ENCODE measurements at places on chromosomes 13 and 19.
A peak's percentile ranks its signal among the peaks of the same experiment; 100 is the strongest.

DNA sequence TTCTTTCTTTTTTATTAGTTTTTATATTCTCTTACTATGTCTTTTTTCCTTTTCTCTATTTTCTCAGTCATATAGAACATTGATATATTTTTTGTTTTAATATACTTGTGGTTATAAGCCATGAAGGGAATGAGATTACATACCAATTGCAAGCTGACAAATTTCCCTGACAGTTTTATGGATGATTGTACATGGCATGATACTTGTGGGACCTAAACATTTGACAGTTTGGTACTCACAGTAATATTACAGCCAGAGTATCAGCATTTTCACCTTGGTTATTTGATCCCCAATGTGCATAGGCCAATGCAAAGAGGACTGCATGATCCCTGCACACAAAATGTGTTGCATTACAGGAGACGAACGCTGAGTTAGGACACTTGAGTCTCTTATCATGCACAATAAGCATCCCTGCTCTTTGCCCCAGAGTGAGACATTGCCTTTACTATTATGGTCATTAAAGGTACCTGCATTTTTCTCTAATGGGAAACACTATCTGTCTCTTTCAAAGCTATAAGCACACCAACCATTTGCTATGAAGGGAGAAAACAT, 713.4 kb upstream of the PCDH20 start:
- DNase-seq: no peak

- DNase-seq: no peak
These were observed 86.6 kb downstream of the STK24 start for GRCh38 chr13:98490195-98490836.

DNA sequence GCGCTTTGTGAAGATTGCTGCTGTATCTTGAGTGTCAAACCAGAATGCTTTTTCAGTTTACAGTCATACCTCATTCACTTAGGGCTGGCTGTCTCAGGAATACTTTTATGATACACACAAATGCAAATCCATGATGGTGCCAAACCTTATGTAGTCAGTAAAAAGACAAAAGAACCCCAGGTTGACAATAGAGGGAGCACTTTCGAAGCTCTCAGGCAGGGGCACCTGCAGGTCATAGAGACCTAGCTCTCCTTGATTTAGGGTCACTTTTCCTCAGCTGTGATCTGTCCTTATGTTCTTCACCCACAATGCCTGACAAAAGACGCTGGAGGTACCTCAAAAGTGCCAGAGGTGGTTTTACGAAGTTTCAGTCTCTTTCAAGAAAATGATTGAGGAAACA, 172.2 kb downstream of the DNAJC15 start:
- peak; percentile 4 for DNase-seq

DNA sequence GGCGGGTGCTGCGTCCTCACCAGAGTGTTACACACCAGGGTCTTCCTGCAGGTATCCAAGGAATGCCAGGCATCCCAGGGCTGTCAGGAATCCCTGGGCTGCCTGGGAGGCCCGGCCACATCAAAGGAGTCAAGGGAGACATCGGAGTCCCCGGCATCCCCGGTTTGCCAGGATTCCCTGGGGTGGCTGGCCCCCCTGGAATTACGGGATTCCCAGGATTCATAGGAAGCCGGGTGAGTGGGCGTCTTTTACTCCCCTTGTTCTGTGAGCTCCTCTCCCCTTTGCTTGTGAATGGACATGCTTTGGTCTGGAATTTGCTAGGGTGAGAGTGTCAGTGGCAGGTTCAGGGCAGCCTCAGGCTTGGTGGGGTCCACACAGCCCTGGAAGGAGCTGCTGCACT, 75.9 kb downstream of the RAB20 start:
- DNase-seq: no peak

DNA sequence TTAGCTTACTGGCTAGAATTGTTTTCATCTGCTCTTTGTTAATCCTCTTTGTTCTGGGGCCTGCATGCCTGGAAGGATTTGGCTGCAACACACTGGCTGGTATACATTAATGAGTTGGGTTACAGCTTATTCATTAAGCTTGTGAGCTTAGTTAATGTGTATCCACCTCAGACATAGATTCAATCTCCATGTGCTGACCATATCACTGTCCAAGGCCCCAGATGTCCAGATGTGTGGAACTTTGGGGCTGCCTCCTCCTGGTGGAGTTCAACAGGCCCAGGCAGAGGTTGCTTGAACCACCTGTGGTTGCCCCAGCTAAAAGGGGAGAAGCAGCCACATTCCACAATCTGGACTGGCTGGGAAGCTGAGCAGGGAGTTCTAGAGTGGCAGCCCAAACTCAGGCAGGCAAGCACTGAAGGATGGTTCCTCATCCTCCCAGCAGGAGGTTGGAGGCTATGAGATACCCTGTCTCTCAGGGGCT, 5.4 kb downstream of the DIAPH3 start:
- no peak for DNase-seq

DNA sequence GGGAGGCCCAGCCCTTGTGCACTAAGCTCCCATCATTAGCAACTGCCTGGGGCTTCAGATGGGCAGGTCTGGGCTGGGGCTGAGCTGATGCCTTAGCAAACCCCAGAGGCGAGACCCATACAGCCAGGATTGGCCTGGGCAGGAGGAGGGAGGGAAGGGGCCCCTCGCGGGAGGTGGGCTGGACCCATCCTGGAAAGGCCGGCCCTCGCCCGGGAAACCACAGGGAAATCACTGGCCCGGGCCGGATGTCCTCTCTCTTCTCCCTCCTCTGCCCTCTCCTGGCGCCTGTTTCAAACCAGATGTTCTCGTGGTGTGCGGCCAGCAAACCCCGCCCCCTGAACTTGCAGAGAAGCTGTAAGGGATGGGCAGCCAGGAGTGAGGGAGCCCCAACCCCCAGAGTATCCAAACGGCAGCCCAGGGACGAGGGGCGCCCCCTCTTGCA, 43.1 kb downstream of the TMEM255B start:
- DNase-seq: no peak

- DNase-seq: no peak
These were observed 176.3 kb downstream of the ABCC4 start for GRCh38 chr13:95124959-95125358.

- no peak for DNase-seq
These were observed 1505.9 kb downstream of the PCDH9 start for GRCh38 chr13:65724226-65724625.

DNA sequence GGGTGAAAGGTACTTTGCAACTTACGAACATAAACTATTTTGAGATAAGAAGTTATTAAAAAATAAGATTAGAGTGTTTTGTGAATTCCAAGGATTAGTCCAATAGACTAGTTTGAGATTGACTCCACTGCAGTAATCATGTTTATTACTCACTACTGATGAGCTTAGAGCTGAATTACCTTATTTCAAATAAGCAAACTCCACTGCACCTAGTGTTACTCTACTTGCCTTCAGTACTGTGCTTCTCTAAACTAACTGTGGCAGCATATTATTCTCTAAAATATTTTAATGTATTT, 111.7 kb downstream of the MIPEP start:
- DNase-seq: no peak

DNA sequence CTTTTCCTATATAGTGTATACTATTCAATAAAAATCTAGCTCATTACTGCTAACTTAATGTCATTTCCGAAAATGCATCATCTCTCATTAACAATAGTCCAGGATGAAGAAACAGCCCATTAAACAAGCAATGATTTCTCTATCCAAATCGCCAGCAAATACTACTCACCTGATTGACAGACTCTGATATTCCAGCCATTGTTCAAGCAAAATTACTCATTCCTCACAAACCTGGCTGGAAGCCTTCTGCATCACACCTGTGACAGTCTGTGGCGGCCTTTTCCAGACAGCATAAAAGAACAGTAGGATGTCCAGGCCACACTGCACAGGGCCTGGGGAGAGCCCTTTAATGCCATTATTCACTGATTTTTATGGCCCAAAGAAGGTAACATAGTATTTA, 115.9 kb downstream of the ABCC4 start:
- no peak for DNase-seq

GRCh38 chr13:108278466-108278865, 8.9 kb downstream of the TNFSF13B start:
- DNase-seq: no peak

- no peak for DNase-seq
These were observed 12.8 kb downstream of the PDE4A start for GRCh38 chr19:10433131-10433536.

DNA sequence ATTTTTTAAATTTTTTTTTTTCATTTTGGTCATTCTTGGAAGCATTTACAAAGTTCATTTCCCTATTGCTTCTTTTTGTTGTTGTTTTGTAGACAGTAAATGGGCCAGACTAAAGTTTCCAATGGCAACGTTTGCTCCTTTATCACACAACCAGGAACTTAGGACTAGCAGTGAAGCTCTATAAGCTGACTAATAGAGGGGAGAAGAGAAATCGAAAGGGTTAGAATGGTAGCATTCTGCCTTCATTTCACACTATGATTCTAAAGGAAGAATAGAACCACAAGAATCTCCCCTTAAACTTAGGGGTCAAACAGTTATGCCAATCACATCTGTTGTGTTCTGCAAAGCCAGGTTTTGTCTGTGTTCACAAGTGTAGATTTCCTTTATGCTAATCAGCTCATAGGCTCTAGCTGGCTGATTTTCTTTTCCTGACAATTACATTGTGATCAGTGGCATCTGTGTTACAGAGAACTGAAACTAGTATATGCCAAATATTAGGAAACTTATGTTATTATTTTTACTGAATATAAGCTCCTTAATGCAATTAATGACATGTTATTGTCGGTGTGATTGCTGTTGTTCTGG, 467.3 kb downstream of the DACH1 start:
- no peak for DNase-seq

- peak; percentile 3 for DNase-seq
These were observed 38.3 kb downstream of the GPR12 start for GRCh38 chr13:26722321-26722720.

DNA sequence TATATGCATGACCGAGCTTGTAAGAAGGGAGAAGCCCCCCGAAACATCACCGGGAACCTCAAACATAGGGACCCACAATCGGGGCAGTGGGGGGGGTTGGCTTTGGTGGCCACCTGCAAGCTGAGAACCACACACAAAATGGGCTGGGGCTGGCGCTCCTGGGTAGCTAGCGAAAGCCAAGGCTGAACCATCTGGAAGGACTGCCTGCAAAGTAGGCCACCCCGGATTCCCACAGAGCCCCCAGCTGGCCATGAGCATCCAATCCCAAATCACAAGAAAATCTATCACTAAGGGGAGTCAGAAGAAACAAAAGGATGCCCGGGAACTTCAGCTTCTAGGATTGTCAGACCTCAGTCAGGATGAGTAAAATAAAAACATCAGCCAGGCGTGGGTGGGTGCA, 2.8 kb upstream of the PSPN start:
- no peak for DNase-seq

GRCh38 chr13:45847554-45848224, 3.9 kb downstream of the SIAH3 start:
- DNase-seq: no peak

GRCh38 chr19:1809678-1810077, 2.4 kb downstream of the ATP8B3 start:
- no peak for DNase-seq

DNA sequence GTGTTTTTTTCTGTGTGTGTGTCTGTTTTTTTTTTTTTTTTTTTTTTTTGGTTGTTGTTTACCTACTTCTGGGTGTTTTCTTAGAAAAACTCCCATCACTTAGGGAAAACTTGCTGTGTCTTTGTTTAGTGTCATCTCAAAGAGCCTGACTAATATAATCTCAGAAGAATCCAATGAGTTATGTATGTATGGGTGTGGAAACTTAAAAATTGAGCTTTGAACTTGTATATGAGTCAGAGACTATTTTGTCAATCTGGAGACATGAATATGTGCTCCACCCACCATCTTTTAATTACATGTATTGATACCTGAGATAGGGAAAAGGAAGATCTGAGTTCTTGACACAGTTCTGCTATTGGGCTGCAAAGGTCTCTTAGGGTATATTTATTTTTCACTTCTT, 140.7 kb upstream of the SPRY2 start:
- no peak for DNase-seq

- no peak for DNase-seq
These were observed 18.3 kb downstream of the ARID3A start for GRCh38 chr19:944171-944567.

- no peak for DNase-seq
These were observed 16.6 kb downstream of the CKM start for GRCh38 chr19:45306040-45306439.

- DNase-seq: no peak
These were observed 219.1 kb downstream of the MTUS2 start for GRCh38 chr13:29039212-29039611.

GRCh38 chr19:1624458-1624857, 19.2 kb upstream of the UQCR11 start:
- DNase-seq: peak; percentile 36

GRCh38 chr13:49646688-49647087, 18.4 kb downstream of the ARL11 start:
- no peak for DNase-seq

DNA sequence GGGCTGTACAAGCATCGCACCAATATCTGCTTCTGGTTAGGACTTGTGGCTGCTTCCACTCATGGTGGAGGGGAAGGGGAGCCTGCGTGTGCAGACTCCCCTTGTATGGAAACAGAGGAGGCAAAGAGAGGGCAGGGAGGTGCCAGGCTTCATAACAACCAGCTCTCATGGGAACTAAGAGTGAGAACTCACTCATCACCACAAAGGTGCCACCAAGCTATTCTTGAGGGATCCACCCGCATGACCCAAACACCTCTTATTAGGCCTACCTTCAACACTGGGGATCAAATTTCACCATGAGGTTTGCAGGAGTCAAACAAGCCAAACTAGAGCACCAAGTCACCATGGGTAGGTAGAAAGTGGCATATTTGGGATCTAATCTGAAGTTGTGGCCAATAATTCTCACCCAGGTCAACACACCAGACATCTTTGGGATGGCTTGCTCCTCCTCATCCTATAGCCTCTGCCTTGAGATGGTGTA, 46.4 kb downstream of the RUBCNL start:
- no peak for DNase-seq

GRCh38 chr19:34838248-34838647, 65.2 kb upstream of the ZNF599 start:
- no peak for DNase-seq

DNA sequence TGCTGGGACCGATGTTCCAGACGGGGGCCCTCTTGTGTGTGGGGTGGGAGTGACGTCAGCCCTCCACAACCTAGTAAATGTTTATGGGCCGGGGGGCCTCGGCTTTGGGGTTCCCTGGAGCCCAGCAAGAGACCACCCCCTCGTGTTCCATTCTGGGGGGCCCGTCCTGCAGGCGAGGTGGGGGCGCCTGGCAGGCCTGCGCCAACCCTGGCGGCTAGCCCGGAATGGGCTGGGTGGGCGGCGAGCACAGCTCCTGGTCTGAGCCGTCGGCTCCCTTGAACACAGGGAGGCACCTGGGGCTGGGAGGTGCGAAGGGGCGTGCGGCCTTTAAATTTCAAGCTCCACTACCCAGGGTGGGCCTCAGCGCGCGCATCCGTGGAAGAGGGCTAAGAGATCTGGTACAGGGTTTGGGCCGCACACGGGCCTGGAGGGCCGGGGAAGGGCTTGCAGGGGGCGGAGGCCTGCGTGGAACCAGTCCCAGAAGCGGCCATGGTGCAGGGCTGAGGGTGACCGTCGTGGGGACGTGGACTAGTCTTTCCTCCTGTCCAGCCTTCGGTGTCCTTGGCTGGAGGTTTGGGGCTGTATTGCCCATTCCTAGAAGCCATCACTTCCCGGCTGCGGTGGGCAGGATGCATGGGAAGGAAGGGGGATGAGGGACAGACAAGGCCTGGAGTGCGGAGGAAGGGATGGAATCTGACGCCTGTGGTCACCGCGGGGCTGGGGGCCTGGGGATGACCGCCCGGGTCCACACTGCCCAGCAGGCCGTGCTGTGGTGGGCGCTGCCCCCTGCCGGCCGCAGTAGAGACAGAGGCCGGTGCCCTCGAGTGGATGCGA, 11.4 kb downstream of the NDUFA11 start:
- DNase-seq: no peak
